ENCODE measurements at places on chromosomes 2 and 18.

DNA sequence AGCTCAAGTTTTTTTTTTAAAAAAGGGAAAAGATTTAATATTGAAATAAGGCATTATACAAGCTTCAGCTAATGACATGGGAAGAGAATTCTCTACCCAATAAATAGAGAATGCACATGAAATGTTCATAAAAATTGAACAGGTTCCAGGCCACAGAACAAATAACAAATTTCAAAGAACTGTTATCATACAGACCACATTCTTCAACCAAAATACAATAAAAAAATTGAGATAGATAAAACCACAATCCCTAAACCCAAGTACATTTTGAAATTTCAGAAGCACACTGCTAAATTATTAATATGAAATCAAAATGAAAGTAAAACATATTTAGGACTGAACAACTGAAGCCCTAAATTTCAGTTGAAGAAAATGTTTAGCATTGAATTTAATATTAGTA lies 89.6 kb downstream of the BCL2 start:
- DNase-seq, result no peak

GRCh38 chr2:189024901-189025618 lies 50.9 kb downstream of the COL3A1 start:
- no peak for DNase-seq

DNA sequence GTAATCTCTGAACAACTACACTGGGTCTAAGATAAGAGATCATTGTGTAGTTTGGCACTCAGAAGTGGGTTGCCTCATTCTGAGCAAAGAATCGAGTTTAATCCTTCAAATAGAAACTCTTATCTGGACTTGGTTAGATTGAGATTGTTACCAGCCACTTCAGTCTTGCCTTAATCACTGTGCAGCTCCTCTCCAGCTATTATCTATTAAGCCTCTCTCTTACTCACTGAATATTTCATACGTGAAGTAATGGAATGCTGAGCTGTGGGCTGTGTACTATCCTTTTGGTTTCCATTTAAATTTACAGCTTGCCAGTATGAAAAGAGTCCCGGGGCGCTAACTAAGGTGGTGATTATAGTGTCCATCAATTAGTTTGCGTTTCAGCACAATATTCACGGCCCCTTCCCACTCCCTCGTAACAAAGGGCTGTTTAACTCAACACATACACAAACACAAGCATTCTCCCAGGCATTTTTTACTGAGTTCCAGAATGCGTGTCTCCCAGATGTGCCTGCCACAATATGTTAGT lies 65.7 kb upstream of the NCKAP5 start:
- no peak for DNase-seq

- no peak for DNase-seq
Observed at GRCh38 chr2:229620289-229620688, 94.1 kb downstream of the DNER start.

GRCh38 chr18:69956665-69957620 lies 9.3 kb upstream of the CD226 start:
- no peak for DNase-seq

DNA sequence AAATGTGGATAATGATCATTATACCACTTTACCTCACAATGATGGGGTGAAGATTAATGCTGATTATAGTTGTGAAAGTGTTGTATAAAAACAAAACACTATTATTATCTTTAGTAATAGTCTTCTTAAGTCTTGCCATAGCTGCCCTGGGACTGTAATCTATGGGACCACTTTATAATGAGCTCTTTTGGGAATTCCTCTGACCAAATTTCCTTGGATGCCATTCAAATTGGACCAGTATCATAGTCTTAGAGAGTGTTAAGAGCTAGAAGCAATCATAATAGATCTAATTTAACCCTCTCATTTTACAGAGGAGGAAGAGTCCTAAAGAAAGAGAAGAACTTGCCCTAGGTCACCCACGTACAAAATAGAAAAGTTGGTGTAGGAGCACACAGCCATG lies 457.7 kb upstream of the SLC14A2 start:
- no peak for DNase-seq

DNA sequence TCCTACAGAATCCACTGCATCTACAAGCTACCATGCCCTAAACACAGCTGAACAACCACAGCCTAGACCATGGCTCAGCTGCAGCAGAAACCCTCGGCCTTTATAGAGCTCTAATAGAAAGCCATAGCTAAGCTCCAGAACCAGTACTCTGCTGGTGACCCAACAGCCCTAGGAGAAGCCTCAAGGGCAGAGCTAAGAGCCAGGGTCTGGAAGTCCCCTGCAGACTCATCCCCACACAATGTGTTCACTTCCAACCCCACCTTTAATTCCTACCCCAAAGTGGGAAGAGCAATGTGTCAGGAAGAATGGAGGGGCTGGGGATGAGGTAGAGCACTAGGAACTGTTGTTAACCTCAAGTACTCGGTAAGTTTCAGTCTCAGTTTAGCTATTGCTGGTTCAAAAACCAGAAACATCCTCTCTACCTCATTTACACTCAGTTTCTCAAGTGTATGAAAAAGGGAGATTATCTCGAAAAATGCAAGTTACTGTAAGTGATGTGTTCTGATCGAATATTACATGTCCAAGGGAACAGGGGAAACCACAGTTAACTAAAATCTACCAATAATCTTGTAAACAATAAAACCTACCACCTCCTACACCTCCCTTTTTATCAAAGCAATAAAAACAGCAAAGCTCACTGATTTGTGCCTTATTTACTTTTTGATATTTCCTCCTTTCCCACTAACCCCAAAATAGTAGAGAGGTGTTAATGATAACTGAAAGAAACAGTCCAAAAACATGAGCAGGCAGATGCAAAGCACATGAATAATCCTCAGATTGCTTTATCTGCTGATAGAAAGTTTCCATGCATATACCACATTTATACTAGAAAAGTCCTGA lies 36.2 kb downstream of the THADA start:
- peak; percentile 14 for DNase-seq

DNA sequence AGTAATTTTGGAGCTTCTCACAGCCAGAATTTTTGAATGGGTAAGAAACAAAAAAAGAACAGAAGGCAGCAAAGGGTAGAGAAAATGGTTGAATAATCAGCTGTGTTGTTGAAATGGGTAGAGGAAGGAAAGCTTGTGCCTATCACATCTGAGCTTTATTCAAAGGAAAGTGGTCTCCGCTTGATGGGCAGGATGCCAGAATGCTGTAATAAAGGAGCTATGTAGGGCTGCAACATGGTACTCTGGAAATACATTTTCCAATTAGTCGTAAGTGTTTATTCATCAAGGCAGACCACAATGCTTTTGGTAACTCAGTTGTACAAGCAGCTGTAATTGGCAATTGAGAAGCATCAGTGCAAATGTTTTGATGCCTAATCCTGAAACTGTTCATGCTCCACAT lies 196.9 kb downstream of the ICOS start:
- no peak for DNase-seq

- DNase-seq, result no peak
Observed at GRCh38 chr2:102761763-102762162, at the start of gene TMEM182. TSS of gene TMEM182 (plus strand) at chr2:102762031. CDS start at chr2:102762218, 187 bp downstream.

DNA sequence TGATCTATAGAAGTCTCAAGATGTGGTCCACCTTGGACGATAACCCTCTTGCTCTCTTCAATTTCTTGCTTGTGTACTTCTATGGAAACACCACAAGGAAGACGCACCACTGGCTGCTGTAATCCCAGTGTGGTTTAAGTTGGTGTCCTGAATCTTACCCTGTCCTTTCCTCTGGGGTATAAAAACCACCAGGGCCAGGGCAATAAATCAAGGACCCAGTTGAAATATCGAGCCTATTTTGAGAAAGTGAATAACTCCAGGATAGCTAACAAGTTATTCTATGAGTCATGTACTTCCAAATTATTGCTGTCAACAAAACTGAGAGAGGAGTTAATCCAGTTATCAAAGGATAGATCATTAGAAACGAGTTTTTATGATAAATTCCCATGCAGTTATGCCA lies 137.0 kb downstream of the RND3 start:
- DNase-seq, result no peak

DNA sequence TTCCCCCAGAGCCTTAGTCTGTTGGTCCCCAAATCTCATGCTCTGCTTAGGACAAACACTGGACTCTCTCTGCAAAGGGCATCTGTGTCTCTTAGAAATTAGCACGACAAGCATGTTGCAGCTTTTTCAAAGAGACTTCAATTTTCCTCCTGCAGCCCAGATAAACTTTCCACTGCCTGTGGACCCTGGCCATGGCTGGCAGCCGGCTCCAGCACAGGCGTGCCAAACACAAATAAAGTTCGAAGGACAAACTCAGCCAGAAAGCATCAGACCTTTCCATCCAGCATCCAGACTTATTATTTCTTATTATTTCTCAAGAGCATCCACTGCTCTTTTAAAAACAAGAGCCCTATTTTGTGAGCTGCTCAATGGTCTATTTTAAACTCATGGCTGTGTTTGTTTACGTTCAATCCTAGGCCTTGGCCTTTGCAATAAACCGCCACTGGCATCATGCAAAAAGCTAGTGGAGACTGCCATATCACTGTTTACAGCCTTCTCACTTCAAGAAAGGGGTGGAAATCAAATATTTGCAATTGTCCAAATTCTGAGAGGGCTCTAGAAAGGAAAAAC lies 300.8 kb downstream of the BCL11A start:
- no peak for DNase-seq

- DNase-seq, result no peak
Observed at GRCh38 chr2:60826111-60826510, 55.3 kb upstream of the REL start.

DNA sequence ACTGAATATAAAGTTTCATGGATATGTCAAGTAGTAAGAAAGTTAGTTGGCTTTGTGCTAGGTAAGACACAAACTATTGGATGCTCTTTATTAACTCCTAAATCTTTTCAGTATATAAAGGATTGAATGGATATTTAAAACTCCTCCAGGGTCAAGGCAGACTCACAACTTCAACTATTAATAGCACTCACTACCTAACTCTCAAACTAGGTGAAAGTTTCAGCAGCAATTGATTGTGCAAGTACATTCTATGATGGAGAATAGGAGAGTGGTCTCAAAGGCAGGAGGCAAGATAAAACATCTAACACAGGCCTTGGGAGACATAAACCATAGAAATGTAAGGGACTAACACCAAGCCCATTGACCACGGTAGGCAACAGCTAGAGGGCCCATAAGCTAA lies 328.9 kb upstream of the CHAC2 start:
- no peak for DNase-seq

- DNase-seq, result no peak
Observed at GRCh38 chr2:163345795-163346573, 389.8 kb downstream of the FIGN start.

GRCh38 chr2:218558986-218559385 lies 9.2 kb downstream of the USP37 start:
- DNase-seq, result no peak

DNA sequence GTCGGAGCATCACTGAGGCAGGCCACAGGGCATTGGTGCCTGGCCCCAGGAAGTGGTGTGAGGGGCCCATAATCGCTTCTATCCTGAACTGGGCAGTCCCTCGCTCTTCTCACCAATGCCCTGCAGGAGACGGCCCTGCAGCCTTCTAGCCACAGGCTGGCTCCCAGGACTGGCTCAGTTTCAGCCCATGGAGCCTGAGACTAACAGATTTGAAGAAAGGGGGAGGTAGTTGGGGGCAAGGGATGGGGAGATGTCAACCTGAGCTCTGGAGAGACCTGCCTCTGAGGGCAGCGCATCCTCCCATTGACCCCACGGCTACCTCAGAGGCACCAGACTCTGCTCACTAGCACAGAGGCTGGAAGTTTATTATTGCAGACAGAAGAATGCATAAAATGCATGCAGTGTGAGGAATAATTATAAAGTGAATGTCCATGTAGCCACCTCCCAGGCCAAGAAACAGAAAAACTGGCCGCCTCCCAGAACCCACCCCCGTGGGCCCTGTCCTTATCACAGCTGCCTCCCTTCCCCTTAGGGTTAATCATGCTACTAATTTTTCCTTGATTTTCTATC lies 1.4 kb downstream of the TOGARAM2 start:
- DNase-seq, result no peak

- DNase-seq, result no peak
Observed at GRCh38 chr2:119248751-119249150, 25.1 kb downstream of the STEAP3 start.

DNA sequence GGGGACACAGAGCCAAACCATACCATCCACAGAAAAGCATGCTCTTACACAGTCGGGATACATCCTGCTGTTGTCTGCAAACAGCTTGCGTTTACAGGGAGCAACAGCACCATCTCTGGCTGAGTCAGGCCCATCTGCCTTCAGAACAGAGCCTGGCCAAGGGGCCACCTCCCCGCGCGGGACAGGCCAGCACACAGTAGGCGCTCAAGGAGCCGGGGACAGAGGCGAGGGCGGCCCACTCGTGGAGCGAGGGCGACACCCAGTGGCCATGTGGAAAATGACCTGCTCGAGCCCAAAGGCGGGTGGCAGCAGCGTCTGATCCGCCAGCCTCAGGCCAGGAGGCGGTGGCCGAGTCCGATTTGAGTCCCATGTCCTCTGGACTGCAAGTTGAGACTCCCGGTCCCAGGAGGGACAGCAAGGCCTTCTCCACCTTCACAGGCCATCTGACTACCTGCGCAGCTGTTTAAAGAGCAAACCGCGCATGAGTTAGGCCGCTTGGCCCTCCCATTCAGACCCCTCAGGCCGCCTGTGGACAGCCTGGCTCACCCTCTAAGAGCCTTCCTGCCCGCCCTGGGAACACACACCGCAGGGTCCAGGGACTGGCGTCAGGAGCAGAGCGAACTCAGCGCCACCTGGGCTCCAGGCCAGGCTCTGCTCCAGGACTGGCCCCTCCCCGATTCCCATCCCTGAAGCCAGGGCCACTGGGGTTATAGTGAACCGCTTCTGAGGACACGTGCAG lies 38.3 kb downstream of the TTC32 start:
- DNase-seq, result peak; percentile 74

GRCh38 chr2:30346471-30347169 lies 100.4 kb upstream of the LCLAT1 start:
- DNase-seq, result no peak

DNA sequence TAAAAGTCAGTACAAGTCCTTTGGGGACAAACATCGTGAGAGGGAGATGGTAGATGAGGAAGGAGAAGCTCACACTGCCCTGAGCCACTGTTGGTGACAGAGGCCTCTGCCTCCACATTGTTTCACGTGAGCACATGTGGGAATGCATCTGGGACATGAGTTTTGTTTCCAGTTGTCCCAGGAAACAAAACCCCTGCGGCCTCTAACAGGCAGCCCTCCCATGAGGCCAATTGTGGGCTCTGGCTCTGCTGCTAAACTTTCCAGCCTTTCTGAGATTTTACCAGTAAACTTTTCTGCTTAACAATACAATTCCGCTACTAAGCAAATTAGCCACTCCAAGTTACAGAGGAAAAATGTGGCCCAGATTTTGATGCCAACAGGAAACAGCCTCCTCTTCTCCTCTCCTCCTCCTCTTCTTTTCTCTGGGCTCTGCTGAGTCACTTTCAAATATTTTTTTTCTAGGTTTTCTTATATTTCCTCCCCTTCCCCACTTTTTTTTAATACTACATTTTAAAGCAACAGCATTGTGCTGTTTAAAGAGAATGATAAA lies 23.4 kb upstream of the LRRC30 start:
- no peak for DNase-seq

Measured in stimulated activated CD4-positive, alpha-beta T cell treated with anti-CD3 and anti-CD28 coated beads, Interleukin-2, amount 100 ng/mL, for 24 hours (primary cell).